A549 treated with RU486 at 1 μM for 4 hours (cell line): ENCODE measurements at places on chromosomes 16 and 17. TPM values are rescaled to one million over a fixed set of nuclear protein-coding genes. Genes with fewer than 3 reads are reported as not detected.

The NCBP3 gene
- 30.5 to 35.2 TPM (median 31.0 TPM) in 5 replicates for total RNA-seq

The CACNA1G gene
- total RNA-seq: 3.7 to 5.4 TPM (median 4.7 TPM) in 5 replicates

The DNAAF1 gene
- 0.17 to 0.50 TPM (median 0.35 TPM) in 5 replicates for total RNA-seq

The TEDC2 gene
- 16.3 to 24.0 TPM (median 22.7 TPM) in 5 replicates for total RNA-seq

The KLHDC4 gene
- total RNA-seq: 33.8 to 44.1 TPM (median 39.2 TPM) in 5 replicates

The PAQR4 gene
- 28.8 to 45.8 TPM (median 37.2 TPM) in 5 replicates for total RNA-seq

The CES1 gene
- total RNA-seq: 28.7 to 51.1 TPM (median 32.7 TPM) in 5 replicates

The SLC4A1 gene
- not detected in 5 replicates for total RNA-seq

The KCNG4 gene
- not detected in 5 replicates for total RNA-seq
